ENCODE measurements at places on chromosomes 7 and 10.
A peak's percentile ranks its signal among the peaks of the same experiment; 100 is the strongest.

- DNase-seq = no peak
Observed at GRCh38 chr7:90224195-90224594, 12.7 kb downstream of the STEAP2 start.

DNA sequence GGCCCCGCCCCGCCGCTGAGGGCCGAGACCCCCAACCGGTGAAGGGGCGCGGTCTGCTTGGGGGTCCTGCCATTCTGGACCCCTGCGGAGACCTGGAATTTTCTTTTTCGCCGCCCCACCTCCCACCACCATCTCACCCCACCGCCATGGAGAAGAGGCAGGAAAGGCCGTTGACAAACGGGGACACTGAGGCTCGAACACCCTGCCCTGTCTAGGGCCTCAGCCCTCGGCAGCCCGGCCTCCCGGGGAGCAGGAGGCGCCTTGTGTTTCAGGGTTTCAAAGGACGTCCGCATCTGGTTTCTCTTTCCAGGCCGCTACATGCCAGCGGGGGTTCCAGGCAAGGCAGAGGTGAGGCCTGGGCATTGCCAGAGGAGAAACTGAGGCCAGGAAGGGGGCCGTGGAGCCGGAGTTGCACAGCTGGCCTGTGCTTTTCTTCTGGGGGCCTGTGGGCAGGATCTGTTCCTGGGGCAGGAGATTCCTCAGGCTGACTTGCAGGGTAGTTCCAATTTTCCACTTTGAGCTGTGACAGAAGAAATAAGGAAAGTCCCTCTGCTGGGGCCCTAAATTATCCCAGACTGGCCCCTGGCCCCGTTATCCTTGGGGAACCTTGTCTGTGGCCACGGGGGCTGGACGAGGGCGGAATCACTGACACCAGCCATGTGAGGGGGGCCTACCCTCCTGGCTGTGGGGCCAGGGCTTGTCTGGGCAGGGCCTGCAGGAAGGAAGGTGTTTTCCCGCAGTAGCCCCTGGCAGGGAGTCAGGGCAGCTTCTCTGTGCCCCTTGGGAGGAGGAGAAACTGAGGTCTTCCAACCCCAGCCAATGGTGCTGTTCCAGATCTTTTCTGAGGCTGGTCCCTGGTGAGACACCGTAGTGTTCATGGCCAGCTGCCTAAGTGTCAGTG, 900 bp upstream of the MICALL2 start:
- peak; percentile 56 for DNase-seq

DNA sequence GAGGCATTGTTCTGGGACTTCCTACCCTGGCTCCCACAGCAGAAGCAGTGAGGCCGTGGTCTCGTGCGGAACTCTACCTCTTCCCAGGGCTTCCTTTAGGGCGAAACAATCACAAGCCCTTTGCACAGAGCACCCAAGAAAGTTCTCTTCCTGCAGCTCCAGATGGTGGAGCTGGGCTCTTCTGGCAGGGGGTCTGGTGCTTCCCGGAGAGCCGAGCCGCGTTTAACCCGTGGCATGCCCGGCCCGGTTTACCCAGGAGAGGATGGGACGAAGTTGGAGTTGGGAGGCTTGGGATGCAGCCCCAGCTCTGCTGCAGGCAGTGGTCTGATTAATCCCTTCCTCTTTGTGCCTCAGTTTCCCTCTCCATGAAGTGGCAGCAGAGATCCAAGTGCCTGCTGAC, 9.0 kb upstream of the ATP6V0E2 start:
- DNase-seq = no peak

DNA sequence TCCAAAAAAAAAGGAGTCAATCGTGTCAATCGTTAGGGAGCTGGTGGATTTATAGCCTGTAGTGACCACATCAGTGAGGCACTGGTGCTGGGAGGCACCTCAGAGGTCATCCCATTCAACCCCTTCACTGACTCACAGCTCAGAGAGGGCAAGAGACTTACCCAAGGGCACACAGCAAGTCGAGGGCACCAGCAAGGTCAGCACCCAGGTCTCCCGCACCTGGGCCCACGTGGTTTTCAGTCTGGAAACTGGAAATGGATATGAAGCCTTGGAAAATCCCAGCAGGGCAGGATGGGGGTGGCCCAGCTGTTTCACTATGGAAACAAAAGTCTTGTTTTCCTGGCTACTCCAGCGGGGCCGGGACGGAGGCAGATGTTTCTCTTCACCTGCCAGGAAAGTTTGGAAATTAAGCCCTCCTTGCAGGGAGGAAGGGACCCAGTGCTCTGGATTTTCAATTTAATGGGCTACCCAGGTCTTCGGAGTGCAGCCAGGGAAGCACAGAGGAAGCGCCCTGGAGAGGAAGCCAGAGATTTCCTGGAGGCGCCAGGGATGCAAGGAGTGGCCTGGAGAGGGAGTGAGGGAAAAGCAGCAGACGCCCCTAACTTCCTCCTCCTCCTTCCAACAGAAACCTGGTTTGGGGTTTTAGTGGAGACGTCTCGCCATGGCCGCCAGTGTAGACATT, 157.2 kb upstream of the TNRC18 start:
- no peak for DNase-seq

GRCh38 chr7:151683615-151684407, 164.1 kb upstream of the RHEB start:
- DNase-seq = no peak

- no peak for DNase-seq
Observed at GRCh38 chr7:154575497-154575896, 427.4 kb downstream of the PAXIP1 start.

DNA sequence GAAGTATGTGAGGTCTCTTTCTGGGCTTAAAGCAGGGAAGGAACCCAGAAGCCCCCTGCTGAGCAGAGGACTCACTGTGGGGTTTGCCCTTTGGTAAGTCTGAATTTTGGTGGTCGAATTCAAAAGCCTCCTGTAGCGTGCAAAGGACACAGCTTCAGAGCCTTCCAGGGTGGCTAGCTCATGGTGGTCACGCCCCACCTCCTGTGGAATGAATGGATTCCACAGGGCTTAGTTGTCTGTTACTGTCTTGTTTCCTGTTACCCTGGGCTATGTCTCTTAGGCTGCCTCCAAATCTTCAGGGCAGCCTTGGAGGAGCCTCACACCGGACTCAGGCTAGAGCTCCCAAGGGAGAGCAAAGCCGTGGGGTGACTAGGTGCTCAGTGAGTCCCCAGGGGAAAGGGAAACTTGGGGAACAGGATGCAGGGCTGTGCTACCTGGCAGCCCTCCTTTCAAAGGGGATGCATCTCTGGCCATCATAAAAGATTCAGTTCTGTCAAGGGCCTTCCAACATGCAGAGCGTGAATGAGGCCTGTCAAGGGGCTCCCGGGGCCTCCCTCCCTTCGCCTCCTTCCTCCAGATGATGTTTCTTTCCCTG, 211.7 kb downstream of the CCSER2 start:
- no peak for DNase-seq

DNA sequence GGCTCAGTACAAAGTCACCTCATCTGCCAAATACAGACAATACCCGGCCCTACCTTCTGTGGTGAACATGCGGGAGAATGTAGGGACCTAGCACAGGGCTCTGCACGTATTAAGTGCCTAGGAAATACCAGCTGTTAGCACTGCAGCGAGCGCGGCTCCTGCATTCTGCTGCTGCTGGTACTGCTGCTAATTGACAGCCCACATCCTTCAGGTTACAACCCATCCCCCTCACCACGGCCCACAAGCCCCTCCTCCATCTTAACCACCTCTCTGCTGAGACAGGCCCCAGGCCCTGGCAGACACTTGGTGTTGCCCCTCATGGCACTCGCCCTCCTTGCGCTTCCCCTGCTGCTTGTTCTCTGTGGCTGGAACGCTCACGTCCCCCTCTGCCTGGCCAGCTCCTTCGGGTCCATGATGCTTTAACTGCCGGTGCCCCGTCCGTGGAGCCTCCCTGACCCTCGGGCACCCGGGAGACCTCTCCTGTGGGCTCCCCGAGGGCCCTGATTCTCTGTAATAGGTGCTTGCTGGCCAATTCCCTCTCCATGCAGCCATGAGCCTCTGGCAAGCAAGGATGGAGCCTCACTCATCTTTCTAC, 53.3 kb upstream of the LOXL4 start:
- no peak for DNase-seq

- no peak for DNase-seq
Observed at GRCh38 chr7:122416336-122416735, 111.8 kb upstream of the FEZF1 start.

DNA sequence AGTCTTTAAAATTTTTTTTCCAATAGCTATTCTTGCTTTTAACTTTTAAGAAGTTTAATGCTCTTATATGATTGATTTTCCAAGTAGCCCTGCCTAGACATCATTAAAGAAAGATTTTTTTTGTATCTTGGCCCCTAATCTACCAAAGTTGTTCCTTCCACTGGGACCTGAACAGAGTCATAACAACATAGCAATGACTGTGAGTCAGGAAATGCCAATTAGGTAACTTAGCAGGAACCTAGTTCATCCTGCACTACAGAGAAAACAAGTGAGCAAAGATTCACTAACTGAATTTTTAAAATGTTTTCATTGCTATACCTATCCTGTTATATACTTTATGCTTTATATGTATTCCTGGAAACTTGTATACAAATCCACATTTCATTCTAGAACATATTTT, 284.7 kb downstream of the BICC1 start:
- DNase-seq = no peak

- peak; percentile 80 for DNase-seq
Observed at GRCh38 chr7:55593515-55594318, 21.4 kb upstream of the VOPP1 start.
